Immature natural killer cell (primary cell): ENCODE measurements at places on chromosomes 2 and 18. TPM values are rescaled to one million over a fixed set of nuclear protein-coding genes. Genes with fewer than 3 reads are reported as not detected.
A peak's percentile ranks its signal among the peaks of the same experiment; 100 is the strongest.

Gene THUMPD2
- polyA plus RNA-seq = 5.1 TPM

Gene GAL3ST2
- not detected for polyA plus RNA-seq

Gene ORC2
- polyA plus RNA-seq = 9.8 TPM

Gene HOXD9
- not detected for polyA plus RNA-seq

GRCh38 chr2:54396107-54396506 lies 60.0 kb upstream of the SPTBN1 start:
- H3K36me3 ChIP-seq = no peaks in the 10 kb centered on the region
- no peaks in the 10 kb centered on the region for H3K27me3 ChIP-seq
- DNase-seq = no peak
- no peak overlapping the region for H3K27ac ChIP-seq
- no peak overlapping the region for H3K4me3 ChIP-seq
- H3K4me1 ChIP-seq = peaks cover 11% of the 10 kb centered on the region

- no peak for DNase-seq
- H3K4me1 ChIP-seq = no peaks in the 10 kb centered on the region
- H3K27me3 ChIP-seq = peaks cover 7% of the 10 kb centered on the region
- H3K4me3 ChIP-seq = no peak overlapping the region
- H3K27ac ChIP-seq = no peak overlapping the region
Observed at GRCh38 chr2:224257156-224257555, 144.8 kb downstream of the FAM124B start.

DNA sequence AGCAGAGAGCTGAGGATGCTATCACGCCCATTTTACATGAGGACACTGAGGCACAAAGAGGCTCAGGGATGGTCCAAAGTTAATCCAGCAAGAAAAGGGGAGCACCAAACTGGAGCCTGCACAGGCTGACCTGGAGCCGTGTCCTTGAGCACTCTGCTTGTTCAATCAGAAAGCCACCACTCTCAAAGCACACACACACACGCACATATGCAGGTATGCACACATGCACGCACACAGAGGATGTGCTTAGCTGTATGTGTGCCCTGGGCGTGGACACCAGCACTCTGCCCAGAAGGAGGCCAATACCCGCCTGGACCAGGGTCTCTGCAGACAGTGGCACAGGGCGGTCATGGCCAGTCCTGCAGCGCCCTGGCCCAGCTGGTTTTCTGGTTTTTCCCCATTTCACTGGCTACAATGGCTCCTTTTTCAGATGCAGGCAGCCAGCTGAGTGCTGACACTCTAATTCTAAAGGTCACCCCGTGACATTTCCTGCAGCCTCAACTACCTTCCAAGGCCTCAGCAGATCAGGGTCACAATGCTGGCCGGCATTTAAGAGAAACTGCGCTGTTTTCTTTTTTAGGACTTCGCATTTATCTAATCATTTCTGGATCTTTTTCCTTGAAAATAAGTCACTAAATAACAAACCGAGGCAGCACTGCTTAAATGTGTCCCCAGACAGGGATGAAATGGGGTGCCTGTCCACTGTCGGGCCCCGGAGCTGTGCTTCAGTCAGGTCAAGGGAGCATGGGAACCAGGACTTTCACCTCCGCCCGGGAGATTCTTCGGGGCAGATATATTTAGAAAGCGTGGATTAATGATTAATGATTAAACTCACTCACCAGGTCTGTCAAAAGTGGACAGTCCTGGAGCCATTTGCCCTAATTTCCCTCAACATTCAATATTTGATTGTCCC lies 104.5 kb downstream of the HDAC4 start:
- peak overlapping the region; percentile 77 for H3K27ac ChIP-seq
- H3K36me3 ChIP-seq = no peaks in the 10 kb centered on the region
- H3K4me3 ChIP-seq = peak overlapping the region; percentile 67
- no peak for DNase-seq

DNA sequence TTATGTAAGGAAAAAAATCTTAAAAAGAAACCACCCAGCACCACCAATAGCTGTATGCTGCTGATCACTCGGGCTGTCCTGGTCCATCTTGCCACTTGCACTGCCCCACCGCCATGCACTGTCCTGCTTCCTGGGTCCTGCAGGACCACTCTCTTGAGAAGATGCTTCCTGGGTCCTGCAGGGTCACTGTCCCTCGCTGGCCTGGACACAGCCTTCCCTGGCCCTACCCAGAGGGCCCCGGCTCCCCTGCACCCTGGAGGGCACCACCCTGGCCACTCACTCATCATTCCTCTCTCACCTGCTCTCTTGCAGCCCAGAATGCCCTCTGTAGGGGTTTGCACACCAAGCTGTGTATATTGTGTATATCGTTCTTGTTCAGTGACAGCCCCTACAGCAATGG lies 2.4 kb upstream of the OTOS start:
- no peak overlapping the region for H3K4me3 ChIP-seq
- H3K4me1 ChIP-seq = peaks cover 2% of the 10 kb centered on the region
- no peak overlapping the region for H3K27ac ChIP-seq
- peaks cover 2% of the 10 kb centered on the region for H3K27me3 ChIP-seq

GRCh38 chr2:26757873-26758789 lies 6.0 kb upstream of the SLC35F6 start:
- H3K4me1 ChIP-seq = peaks cover 17% of the 10 kb centered on the region
- peak; percentile 13 for DNase-seq
- H3K36me3 ChIP-seq = no peaks in the 10 kb centered on the region
- H3K27me3 ChIP-seq = peaks cover 2% of the 10 kb centered on the region

GRCh38 chr2:172461591-172462372 lies 34.4 kb downstream of the ITGA6 start:
- peak; percentile 63 for DNase-seq
- peak overlapping the region; percentile 66 for H3K27ac ChIP-seq
- H3K4me1 ChIP-seq = peaks cover 78% of the 10 kb centered on the region

DNA sequence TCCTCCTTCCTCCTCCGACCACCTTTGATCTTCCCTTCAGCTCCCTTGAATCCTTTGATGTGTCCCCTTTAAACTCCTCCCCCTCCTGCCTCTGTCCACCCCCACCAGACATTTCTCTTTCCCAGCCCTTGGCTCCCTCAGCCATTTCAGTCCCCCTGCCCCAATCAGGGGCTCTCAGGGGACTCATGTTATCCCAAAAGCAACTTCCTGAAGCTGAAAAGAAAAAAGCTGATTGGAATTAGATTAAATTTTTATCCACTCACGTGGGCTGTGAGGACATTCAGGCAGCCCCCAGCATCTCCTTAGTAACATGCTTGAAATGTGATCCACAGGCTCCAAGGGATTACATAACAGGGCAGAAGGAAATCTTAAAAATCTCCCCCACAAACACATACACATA lies 81.3 kb downstream of the NEURL3 start:
- H3K27ac ChIP-seq = no peak overlapping the region
- no peak overlapping the region for H3K4me3 ChIP-seq
- DNase-seq = no peak

DNA sequence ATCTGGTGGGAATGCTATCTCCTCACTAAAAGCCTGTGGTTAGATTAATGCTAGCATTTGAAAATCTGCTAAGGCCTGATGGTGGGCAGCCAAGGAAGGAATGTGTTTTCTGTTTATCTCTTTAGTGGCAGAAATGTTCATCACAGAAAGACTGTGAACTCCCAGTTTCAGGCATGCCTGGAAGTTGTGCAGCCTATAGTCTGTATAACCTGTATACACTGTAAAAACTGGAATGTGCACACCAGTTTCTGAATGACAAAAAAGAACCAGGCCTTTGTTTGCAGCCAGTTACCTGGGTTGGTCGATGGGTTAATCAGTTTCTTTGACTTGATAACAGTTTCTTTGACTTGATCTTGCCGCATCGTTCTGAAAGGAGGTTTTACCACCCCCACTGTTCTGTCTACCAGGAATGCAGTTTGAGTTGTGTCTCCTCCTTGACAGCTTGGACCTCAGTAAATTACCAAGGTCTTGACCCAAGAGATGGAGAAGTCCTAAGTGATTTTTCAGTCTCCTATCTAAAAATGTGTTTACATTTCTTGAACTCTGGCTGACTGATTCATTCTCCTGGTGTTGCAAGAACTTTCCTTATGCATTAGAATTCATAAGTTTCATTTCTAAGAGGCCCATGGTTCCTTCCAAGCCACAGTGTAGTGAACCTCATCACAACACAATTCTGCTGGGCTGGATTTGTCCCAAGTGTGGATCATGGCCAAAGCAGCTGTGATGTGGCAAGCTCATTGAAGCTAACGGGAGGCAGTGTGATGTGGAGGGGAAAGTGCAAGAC lies 62.2 kb downstream of the KIAA2012 start:
- H3K27ac ChIP-seq = no peak overlapping the region
- no peak overlapping the region for H3K4me3 ChIP-seq
- no peak for DNase-seq
- H3K4me1 ChIP-seq = no peaks in the 10 kb centered on the region
- no peaks in the 10 kb centered on the region for H3K27me3 ChIP-seq

- no peak for DNase-seq
- H3K27me3 ChIP-seq = peaks cover 2% of the 10 kb centered on the region
- H3K4me3 ChIP-seq = no peak overlapping the region
Observed at GRCh38 chr18:79509536-79509930, 113.8 kb downstream of the NFATC1 start.

DNA sequence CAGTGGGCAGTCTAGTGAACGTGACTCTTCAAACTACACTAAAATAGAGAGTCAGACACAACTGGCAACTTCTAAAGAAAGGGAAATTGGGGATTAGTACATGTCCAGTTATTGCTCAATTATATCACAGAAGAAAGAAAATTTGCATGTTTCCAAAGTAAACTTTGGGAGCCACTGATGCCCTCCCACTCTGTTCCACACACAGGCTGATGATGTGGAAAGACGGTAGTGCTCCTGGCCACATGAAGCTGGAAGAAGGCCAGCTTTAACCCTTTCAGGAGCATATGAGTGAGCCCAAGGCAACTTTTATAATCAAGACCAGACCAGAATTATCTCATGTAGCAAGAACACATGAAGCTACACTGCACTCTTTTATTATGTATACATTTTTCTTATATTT lies 141.0 kb downstream of the NR4A2 start:
- peaks cover 2% of the 10 kb centered on the region for H3K27me3 ChIP-seq
- no peak overlapping the region for H3K27ac ChIP-seq
- no peak overlapping the region for H3K4me3 ChIP-seq
- H3K4me1 ChIP-seq = no peaks in the 10 kb centered on the region
- H3K36me3 ChIP-seq = no peaks in the 10 kb centered on the region
